Activated CD8-positive, alpha-beta memory T cell treated with anti-CD3 and anti-CD28 coated beads for 4 hours (primary cell): ENCODE measurements at places on chromosomes 1 and 21.

- no peak for DNase-seq
These were observed 413 bp downstream of the EFCAB7 start for GRCh38 chr1:63523738-63524137.

DNA sequence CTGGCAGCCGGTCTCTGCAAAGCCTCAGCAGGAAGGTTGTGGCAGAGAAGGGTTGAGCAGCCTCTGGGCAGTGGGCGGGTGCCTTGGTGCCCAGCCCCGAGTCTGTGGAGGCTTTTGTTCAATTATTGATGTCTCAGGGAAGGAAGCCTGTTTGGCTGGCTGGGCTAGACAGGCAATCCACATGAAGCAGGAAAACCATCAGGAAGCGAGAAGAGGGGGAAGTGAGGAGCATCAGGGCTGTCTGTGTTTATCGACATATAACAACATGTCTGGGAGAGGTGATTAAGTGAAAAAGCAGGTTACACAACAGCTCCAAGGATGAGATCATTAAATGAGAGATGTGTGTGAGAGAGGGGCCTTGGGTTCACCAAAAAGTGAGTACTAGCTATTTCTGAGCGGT is 105.4 kb downstream of the UBE2U start:
- no peak for DNase-seq

DNA sequence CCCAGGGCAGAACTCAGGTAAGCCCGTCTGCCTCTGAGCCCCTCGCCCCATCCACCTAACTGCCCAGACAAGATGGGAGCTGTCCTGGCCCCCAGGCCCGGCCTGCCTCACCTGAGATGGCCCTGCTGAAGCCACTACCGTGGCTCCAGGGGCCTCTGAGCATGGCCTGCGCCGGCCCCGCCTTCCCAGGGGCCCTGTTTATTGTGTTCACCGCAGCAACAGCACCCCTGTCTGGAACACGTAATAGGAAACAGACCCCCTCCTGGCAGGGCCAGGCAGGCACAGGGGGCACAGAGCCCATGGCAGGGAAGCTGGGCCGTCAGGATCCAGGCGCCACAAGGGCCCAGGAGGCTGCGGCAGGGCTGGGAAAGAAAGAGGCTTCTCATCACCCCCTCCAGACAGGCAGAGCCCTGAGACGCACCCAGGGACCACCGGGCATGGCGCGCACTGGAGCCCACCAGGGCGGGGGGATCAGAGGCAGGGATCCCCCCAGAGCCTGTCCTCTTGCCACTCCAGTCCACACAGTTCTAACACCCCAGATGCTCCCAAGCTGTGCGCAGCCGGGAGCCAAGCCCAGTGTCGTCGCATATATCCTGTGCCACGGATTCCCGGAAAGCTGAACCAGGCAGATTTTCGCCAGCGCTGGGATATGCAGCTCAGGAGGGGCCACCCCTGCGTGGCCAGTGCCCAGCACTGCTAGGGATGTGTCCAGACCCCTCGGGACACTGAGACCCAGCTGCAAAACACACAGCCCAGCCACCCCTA is 62.6 kb downstream of the ARHGEF16 start:
- DNase-seq, result no peak

DNA sequence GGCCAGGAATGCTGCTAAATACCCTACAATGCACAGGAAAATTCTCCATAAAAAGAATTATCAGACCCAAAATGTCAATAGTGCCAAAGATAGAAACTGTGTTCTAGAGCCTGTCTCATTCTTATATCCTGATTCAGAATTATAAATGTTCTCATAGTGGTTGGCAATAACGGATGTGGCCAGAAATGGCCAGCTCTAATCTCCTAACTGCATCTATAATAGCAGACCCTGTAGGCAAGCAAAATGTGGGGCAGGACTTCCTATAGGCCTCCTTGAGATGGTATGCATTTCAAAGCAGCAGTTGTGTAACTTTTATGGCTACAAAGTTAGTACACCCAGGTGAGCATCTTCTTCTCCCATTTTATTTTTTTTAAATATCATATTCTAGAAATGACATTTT is 95.9 kb upstream of the SGIP1 start:
- DNase-seq, result no peak

- DNase-seq, result no peak
These were observed 4.6 kb downstream of the KCNC4 start for GRCh38 chr1:110214454-110215404.

DNA sequence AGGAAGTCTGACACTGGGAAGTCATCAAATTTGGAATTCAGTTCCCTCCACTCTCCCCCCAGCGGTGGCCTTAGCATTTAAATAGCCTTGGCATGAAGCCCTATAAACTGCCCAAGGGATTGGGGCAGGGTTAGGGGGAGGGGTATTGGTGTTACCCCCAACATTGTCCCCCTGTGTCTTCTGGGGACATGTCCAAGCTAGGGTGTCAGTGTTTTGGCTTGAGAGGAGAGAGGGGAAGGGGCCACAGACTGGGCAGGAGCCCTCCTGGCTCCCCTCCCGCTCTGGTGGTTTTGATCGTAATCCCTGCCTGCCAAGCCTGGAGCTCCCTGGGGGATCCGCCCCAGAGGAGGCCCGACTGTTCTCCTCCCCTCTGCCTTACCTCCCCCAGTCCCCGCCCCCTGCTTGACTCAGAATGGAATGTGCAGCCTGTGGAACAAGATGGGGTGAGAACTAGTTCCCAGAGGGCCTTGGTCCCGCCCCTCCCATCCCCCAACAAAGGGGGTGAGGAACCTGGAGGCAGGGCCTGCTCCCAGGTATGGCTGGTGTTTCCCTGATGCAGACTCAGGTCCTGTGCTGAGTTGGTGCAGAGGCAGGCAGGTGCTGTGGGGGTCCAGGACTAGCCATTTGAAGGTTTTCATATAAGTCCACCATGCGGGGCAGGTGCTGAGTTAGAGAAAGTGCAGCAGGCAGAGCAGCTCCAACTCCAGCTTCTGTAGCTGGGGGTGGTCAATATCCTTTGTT is 7.4 kb downstream of the SOX13 start:
- DNase-seq, result no peak

DNA sequence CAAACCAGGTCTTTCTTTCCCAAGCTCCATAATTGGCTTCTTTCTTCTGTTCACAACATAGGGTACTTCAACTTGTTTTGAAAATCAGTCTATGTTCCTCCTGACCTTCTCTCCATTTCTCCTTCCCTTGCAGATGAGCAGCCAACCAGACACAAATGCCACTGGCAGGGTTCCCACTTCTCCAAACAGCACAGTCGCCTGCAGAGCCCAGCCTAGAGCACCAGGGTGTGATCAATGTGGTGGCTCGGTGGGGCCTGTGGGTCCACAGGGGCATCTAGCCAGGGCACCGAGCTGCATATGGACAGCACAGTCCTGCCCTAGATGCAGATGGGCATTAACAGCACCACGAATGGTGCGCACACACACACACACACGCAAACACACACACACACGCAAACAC is 112.8 kb downstream of the NPHP4 start:
- DNase-seq, result no peak

DNA sequence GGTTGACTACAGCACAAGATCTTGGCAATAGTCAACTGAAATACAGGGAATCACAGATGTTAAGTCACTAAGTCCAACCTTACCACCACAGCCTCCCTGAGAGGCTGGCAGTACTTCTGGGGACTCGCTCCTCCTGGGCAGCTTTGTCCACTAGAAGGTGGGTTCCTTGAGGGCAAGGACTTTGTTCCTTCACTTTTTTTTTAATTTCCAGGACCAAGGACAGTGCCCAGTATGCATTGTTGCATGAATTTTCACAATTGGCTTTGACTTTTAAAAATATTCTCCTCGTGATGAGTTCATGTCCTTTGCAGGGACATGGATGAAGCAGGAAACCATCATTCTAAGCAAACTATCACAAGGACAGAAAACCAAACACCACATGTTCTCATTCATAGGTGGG is 96.7 kb upstream of the IGSF21 start:
- DNase-seq, result no peak

DNA sequence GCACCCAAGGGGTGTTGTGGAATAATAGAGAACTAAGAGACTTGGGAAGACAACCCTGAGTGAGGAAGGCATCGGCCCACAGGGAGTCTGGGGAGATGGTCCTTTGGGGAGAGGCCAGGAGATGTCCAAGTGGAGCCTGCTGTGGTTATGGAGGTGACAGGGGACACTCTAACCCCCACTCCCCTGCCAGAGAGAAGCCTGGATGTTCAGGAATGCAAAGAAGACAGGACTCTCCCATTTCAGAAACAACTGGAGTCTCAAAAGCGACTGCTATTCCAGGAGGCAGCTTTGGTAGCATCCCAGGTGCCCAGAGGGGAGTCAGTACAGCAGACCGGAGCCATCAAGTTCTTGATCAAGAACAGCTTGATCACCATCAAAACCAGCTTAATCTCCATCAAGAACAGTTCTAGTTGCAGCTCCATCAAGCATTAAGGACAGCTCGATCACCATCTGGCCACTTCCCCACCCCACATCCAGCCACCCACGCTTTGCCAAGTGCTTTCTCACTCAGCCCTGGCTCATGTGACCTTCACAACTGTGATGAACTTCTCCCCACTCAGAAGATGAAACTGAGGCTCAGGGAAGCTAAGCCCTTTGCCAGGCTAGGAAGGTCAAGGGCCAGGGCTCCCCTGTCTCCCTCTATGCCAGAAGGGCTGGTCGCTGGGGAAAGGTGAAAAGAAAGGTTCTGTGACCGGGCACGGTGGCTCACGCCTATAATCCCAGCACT is 743 bp downstream of the CD52 start:
- no peak for DNase-seq

- DNase-seq, result no peak
These were observed 1.2 kb downstream of the BMP8B start for GRCh38 chr1:39787468-39787867.

- no peak for DNase-seq
These were observed 50.0 kb downstream of the LACTBL1 start for GRCh38 chr1:22922640-22923039.

GRCh38 chr1:12251442-12251841 is 21.6 kb downstream of the VPS13D start:
- no peak for DNase-seq

GRCh38 chr1:192767798-192768197 is 41.0 kb upstream of the RGS2 start:
- DNase-seq, result no peak

DNA sequence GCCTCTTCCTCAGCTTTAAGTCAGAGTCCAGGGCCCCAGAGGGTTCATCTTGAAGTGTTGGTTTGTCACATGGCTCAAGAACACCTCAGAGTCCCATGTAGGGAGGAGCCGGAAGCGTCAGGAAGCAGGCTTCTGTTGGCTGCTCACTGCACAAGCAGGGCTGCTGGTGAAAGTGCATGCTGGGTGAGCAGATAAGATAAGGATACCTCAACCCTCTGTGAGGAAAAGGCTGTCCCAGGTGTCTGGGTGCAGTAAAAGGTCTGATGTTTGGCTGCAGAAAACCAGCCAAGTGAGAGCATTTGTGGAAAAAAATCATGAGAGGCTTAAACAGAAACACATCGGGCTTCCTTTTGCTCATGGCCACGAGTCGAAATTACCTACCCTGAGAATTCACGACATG is 6.2 kb upstream of the TEX35 start:
- no peak for DNase-seq

GRCh38 chr1:228839656-228840055 is 104.4 kb downstream of the RHOU start:
- no peak for DNase-seq

GRCh38 chr1:231215681-231216385 is 25.2 kb upstream of the GNPAT start:
- DNase-seq, result no peak

DNA sequence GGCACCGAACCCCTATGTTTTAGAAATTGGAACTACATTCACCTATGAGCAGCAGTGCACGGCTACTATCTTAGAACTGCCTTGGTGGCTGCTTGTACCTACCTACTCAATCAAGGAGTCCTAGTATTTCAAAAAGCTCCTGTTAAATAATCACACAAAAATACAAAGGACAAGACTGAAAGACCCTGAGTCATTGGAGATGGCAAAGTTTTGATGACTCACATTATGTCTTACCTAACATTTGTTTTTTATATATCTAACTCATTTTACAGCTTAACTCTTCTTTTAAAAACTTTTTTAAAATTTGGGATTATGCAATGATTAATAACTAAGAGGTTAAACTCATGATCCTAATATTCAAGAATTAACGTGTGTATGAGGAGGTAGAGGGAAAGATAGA is 1206.0 kb upstream of the TMPRSS15 start:
- no peak for DNase-seq

DNA sequence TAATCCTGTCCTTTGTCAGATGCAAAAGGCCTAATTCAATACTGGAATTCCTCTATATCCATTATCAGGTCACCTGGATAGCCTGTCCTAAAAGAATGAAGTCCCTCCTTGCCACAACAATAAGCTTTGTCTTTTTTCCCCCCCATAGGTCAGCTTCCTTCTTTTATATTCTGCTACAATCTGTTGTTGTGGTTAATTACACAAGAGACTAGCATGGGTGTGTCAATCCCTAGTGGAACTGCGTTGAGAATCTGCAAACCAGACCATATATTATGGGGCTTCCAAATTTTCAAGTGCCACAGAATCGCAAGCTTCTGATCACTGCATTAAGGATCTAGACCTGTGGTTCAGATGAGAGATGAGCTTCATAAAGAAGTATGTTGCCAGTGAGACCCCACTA is 349.6 kb downstream of the SMYD3 start:
- no peak for DNase-seq

- DNase-seq, result no peak
These were observed 10.4 kb upstream of the BCAR3 start for GRCh38 chr1:93692026-93692425.

- no peak for DNase-seq
These were observed 788.4 kb upstream of the PRMT6 start for GRCh38 chr1:106268070-106268469.

DNA sequence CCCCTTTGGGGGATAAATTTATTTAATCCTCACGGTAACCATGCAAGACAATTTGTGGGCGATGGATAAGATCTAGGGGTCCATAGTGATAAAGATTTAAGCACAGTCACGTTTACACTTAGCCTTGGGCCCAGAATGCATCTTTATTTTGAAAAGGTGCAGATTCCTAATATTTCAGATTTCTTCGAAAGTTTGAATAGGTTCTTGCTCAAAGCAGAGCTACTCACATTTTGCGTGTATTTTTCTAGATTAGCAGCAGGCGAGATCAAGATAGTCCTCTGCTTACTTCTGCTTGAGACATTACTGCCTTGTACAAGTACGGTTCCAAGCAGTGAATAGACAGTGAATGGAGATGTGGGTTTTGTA is 647 bp downstream of the TSEN15 start:
- DNase-seq, result no peak

DNA sequence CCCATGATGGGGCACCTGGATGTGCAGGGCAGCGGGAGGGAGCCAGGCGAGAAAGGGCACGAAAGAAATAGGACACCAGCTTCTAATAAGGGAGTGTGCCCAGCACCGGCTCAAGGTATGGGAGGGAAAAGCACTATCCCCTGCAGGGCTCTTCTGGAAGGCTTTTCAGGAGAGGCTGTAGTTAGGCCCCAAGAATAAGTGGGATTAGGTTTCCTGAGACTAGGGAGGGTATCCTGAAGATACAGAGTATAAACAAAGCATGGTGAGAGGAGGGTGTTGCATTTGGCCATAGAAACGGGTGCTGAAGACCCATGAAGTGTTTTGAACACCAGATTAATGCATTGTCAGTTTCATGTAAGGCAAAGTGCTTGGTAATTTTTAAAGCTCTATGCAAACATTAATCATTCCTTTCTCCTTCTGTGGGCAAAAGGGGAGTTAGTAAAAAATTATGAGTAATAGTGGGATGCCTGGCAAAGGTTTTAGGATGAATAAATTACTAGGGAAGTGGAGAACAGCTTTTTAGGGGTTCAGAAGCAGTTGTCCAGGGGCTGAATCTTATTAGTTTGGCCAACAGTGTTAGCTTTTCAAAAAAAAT is 74.0 kb downstream of the SYT6 start:
- DNase-seq, result no peak
